NCI-H69 (cell line): ENCODE measurements at places on chromosomes 4 and X.

GRCh38 chr4:168124008-168124641 is 31.8 kb downstream of the ANXA10 start:
- no peak for DNase-seq

DNA sequence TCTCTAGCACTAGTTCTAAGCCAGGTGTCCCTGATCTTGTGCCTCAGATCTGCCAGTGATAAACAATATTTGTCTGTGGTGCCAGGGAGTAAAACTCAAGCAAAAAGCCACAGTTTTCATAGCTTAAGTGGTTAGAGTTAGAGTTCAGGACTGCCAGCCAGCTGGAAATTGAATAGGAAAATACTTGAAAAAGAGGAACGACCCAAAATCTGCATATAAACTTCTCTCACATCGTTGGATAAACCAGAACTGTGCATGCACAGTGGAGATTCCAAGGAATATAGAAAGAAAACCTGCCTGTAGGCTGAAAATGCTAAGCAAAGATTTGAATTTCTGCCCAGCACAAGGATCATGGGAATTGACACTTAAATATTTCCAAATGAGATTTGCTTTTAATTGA is 35.0 kb upstream of the GNPDA2 start:
- DNase-seq: no peak

GRCh38 chrX:23394421-23394820 is 59.8 kb downstream of the PTCHD1 start:
- DNase-seq: no peak

DNA sequence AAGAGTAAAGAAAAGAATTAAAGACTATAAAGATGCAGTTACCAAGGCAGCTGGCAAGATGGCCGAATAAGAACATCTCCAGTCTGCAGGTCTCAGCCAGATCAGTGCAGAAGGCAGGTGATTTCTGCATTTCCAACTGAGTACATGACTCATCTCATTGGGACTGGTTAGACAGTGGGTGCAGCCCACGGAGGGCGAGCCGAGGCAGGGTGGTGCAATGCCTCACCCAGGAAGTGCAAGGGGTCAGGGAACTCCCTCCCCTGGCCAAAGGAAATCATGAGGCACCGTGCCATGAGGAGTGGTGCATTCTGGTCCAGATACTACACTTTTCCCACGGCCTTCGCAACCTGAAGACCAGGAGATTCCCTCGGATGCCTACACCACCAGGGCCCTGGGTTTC is 20.5 kb downstream of the SPIN4 start:
- no peak for DNase-seq

- no peak for DNase-seq
These were observed 306.1 kb upstream of the EMCN start for GRCh38 chr4:100823993-100824323.

- DNase-seq: peak; percentile 5
These were observed 54.4 kb downstream of the FAT1 start for GRCh38 chr4:186669159-186669731.

GRCh38 chr4:138894011-138894410 is 121.6 kb upstream of the NOCT start:
- no peak for DNase-seq

DNA sequence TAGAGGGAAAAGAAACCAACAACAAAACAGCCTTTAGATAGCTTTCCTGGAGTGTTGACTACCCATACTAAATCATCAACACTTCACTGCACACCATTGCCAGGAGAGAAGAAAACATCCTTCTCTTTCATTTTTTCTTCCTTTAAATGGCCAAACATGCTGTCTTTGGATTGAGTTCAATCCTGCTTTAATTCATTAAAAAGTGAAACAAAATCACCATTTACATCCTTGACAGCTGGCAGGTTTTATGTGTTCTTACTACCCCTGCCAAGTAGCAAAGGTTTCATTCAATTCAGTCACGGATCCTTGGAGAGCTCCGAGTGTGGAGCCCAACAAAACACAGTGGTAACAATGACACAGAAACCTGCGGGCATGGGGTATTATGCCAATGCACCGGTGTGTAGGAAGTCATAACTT is 568.3 kb downstream of the ANKRD50 start:
- peak; percentile 82 for DNase-seq

DNA sequence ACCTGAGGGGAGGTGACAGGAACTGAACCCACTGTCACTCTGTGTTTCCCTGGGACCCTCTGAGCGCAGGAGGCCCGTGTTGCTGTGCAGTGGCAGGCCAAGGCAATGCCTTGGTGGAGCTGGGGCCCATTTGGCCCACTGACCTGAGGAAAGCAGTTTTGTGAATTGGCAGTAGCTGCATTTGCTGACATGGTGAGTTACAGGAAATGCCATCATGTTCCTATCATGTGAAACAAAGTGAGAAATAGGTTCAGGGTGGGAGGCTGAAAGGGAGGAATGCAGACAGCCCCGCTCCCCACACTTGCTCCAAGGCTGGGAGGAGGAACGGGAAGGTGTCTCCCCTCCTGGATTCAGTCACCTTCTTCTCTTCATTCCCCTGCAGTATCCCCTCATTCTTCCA is 146.1 kb downstream of the PTTG2 start:
- no peak for DNase-seq

GRCh38 chr4:112289407-112290253 is 3.9 kb upstream of the TIFA start:
- no peak for DNase-seq

DNA sequence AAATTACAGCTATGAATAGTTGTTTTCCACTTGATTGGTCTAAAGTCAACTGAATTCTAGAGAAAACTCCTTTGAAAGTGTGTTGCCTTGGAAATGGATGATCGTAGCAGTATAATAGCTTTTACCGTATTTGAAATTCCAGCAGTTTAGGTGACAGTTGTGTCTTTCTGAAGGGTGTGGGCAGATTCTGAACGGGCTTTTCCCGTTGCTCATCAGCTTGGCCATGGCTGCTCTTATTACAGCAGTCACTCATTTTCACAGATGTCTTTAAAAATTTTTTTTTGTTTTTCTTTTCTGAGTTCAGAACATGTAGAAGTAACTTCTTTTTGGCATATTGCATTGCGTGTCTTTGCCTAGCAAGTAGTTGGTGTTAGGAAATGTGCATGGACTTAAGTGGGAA is 69.6 kb upstream of the SLC4A4 start:
- DNase-seq: no peak

- DNase-seq: peak; percentile 70
These were observed 83.2 kb downstream of the FUNDC1 start for GRCh38 chrX:44459501-44459900.

DNA sequence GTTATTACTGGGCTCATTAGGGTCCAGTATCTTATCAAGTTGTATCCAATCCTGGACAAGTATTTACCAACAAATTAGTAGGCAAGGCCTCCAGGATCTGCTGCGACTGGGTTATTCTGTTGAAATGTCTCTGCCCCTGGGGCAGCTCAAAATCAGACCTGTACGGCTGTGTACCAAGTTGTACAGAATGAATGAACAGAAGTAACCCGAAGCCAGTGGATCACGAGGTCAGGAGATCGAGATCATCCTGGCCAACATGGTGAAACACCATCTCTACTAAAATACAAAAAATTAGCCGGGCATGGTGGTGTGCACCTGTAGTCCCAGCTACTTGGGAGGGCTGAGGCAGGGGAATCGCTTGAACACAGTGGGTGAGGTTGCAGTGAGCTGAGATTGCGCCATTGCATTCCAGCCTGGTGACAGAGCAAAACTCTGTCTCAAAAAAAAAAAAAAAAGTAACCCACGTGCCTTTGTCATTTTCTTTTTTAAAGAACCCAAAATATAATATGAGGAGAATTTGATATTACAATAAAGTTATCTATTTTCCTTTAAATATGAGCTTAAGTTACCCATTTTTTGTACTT is 127.3 kb downstream of the CBR4 start:
- DNase-seq: no peak

DNA sequence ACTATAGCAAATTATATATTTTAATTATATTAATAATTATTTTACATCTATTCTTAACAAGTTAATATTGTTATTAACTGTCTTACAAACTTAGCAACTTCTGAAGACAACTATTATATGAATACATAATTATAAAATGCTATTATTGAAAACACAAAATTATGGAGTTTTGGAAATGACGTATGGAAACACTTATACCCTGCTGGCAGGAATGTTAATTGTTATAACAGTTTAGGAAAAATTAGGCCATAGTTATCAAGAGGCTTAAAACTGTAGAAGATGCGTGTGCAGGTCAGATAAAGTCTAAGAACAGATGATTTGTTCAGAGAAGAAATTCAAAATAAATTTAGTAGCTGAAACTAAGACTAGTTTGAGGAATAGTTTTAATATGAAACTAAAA is 211.7 kb downstream of the FAT4 start:
- no peak for DNase-seq

DNA sequence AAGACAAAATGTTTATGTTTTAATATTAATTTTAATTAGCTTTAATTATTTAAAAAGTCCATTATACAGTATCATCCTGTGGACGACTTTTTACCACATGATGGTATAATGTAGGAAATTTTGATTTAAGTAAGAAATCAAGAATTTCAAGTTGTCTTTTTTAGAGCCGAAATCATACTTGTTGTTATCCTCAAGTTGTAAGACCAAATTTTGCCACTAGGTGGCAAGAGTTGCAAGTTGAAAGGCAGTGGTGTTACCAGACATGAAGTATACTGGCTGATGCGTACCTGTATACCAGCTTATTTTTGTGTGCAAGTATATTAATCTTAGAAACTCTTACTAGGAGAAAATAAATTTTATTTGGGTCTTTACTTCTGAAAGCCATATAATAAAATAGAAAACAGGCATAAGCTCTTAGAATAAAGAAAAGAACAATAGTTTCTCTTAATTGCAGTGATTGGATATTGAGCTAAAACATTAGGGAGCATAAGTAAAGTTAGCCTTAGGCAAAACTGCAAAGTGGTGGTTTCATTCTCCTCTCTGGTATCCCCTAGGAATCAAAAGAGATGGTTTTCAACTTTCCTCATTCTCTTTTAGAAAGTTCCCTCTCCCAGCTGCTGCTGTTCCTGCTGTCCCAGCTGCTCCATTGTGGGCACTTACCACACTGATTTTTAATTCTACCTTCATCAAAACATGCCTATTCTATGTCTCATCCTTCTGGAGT is 118.0 kb upstream of the WDFY3 start:
- peak; percentile 68 for DNase-seq

DNA sequence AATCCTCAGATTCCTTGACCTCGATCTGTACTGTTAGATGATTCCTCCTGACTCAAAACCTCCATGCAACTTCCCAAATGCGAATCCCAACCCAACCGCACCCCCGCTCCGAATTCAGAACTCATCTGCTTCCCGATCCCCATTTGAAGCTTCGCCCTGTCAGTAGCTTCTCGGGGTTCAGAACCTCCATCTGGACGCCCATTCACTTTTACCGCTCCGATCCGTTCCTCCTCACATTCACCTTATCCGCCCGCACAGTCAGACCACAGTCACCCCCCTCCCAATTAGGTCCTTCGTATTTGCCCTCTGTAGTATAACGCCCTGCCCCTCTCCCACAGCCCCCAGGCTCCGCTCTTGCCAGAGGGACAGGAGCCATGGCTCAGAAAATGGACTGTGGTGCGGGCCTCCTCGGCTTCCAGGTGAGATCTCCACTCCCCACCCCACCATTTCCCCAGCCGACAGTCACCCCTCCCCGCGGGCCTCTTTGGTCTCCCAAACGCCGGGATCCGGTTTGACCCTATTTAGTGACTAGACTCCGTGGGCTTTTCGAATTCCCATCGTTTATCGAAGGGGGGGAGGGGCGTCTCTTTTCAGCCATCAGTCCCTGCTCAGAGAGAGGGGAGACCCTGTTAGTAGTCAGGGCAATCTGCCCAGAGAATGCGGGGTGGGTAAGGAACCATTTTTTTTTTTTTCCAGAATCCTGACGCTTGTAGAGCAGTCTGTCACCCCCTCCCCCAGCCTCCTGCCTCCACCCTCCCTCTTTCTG is 691 bp downstream of the MAGED1 start:
- DNase-seq: peak; percentile 48

GRCh38 chrX:115531818-115532403 is 29.1 kb upstream of the PLS3 start:
- DNase-seq: no peak

DNA sequence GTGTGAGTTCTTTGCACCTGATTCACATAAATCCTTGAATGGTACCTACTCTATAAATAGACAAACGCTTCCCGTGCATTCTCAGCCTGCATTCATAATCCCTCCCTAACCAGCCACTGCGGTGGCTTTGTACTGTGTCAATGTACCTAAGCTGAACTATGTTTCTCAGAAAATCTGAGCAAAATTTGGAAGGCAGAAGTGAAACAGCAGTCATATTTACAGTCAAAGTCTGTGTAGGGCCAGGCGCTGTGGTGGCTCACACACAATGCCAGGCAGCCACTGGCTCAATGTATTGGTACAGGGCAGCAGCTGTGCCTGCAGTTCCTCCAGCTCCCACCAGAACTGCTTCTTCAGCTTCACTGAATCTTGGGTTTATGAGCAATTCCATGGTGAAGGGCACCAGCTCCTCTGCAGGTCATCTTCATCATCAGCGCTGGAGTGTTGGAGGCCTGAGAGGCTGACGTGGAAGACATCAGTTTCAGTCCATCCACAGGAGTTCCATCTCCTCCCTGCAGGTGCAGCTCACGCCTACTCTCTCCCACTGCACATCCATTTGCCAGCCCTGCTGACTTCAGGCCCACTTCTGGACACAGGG is 32.3 kb upstream of the IRF2 start:
- no peak for DNase-seq

- peak; percentile 57 for DNase-seq
These were observed 220.7 kb downstream of the ANTXR2 start for GRCh38 chr4:79852305-79852730.

DNA sequence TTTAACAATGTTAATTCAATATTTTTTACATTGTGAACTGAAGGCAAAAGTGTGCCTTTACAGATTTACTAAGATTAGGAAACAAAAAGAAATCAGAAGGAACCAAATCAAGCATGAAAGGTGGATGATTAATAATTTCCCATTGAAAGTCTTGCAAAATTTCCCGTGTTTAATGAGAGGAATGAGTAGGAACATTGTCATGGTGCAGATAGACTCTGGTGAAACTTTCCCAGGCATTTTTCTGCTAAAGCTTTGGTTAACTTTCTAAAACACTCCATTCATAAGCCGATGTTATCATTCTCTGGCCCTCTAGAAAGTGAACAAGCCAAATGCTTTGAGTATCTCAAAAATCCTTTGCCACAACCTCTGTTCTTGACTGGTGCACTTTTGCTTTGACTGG is 1522.8 kb upstream of the PABPC4L start:
- DNase-seq: no peak

- DNase-seq: no peak
These were observed 90.8 kb downstream of the SHOX start for GRCh38 chrX:721354-721753.
